ENCODE measurements at places on chromosomes 6 and 20.

DNA sequence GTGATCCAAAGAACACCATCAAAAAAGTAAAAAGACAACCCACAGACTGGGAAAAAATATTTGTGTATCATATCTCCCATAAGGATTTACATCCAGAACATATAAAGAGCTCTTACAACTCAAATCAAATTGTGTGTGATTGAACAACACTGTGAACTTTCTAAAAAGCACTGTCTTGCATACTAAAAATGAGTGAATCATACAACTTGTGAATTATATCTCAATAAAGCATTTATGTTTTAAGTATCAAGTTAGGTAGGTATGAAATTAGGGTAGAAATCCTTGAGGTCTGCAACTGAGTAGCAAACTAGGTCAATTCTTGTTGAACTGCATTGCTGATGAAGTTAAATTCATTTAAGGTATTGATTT lies 14.1 kb downstream of the SAMHD1 start:
- no peak for DNase-seq

- DNase-seq = no peak
These were observed 2.3 kb downstream of the PREX1 start for GRCh38 chr20:48825566-48825920.

GRCh38 chr6:137661601-137662000 lies 167.4 kb upstream of the OLIG3 start:
- DNase-seq = no peak

DNA sequence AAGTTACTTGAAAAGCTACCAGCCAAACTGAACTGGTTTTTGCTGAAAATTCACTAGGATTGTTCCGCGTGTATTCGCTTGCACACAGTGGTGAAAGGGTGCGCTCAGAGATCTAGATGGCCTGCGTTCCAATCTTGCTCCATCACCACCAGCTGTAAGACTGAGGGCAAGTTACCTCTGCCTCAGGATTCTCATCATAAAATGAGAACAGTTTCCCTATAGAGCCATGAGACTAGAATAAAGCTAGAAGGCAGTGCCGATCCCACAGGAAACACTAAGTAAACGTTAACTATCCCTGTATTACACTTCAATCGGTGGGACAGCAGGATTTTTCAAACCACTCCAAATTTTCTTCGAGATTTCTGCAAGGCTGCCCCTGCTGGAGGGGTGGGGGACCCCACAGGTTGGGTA lies 838 bp downstream of the AHCY start:
- no peak for DNase-seq

DNA sequence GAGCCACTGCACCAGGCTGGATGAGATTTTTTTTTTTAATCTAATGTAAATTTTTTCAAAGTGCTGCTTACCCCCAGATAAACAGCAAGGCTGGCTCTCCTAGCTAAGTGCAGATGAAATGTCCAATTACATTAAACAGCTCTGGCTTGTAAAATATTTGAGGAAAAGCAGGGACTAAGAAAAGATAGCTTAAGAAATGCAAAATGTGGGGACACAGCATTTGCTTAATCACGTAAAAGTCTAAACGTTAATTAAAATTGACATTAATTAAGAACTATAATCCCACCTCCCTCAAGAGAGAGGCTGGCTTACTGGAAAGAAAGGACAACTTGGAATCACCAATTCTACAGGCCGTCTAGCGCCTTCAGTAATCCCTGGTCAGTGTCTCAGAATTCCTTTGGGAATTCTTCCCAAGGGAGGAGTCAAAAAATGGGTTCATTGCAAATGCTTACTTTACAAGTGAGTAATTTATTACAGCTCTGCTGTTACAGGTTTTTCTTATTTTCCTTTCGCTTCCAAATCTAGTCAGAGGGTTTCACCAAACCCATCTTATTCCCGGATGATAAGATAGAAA lies 13.6 kb upstream of the MARCKS start:
- DNase-seq = no peak

DNA sequence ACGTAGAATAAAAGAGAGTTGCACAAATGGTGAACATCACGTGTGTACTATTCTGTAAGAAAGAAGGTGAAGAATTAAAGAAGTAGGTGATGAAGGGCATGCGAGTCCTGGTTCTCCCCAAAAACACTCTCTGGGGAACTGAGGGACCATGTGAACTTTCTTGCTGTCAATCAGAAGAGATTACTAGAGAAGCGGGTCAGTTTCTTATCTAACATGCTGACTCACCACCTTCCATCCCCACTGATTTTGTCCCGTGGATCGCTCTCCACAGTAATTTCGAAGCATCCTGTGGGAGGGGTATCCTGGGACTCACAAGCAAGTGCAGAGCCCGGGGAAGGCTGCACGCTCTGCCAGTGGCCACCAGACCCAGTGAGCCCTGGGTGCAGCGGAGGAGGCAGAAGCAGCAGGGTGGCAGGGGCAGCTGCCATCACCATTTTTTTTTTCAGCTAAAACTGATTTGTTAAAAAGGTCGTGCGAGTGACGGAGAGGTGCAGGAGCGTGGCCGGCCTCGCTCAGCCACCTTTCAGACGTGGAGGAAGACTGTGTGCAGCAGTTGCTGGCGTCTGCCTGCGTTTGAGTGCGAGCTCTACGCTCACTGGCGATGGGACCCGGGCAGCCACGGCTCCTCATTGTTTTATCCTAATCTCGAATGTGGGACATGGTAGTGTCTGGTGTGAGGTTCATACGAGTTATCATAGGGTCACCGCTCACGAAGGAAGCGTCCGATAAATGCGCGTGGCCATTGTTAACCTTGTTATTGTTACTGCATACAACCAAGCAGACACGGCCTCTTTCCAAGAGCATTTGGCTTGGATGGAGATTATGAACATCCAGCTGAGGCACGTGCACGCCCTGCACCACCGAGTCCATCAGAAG lies 28.0 kb upstream of the SLCO4A1 start:
- no peak for DNase-seq

GRCh38 chr6:14790976-14791375 lies 454.9 kb upstream of the JARID2 start:
- no peak for DNase-seq

DNA sequence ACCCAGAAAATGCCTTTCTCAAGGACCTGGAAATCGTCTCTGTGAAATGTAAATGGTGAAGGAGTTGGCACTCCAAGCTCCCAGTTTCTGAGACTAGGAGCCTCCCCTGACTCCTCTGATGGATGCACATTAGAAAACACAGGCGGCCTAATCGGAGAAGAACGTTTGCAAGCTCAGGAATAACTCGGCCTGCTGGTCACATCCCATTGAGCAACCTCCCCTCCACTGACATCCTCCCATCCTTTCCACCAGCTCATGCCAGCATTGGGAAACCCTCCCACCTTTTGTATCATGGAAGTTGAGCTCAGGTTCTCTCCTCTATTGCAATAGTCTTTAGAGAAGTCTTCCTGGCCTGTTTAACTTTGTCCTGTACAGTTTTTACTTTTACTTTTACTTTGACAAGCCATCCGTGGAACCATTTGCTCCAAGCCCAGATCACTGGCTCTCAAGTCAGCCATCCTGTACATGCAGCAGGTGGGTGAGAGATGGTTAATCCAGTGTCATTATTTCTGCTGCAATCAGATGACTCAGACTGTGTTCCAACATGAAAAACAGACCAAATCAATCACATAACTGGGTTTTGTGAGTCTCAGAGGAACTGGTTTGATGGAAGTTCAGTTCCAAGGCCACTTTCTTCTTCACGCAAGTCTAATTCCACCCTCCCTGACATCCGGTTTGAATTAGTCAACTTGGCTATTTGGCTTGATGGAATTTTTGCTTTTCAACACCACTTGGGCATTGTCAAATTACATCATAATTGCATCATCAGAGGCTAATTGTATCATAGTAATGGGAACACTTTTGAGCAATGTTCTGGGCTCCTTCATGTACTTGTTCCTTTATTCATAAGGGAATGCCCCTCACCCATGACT lies 619.4 kb upstream of the CDH4 start:
- no peak for DNase-seq

Measured in GM18507 (cell line).